ENCODE measurements at places on chromosomes 5 and 9. TPM values are rescaled to one million over a fixed set of nuclear protein-coding genes. Genes with fewer than 3 reads are reported as not detected.

- no peak for DNase-seq
Measured at GRCh38 chr5:4907571-4907970, 232.6 kb upstream of the ADAMTS16 start.

- DNase-seq: no peak
Measured at GRCh38 chr9:92661127-92661526, 8.8 kb downstream of the IPPK start.

DNA sequence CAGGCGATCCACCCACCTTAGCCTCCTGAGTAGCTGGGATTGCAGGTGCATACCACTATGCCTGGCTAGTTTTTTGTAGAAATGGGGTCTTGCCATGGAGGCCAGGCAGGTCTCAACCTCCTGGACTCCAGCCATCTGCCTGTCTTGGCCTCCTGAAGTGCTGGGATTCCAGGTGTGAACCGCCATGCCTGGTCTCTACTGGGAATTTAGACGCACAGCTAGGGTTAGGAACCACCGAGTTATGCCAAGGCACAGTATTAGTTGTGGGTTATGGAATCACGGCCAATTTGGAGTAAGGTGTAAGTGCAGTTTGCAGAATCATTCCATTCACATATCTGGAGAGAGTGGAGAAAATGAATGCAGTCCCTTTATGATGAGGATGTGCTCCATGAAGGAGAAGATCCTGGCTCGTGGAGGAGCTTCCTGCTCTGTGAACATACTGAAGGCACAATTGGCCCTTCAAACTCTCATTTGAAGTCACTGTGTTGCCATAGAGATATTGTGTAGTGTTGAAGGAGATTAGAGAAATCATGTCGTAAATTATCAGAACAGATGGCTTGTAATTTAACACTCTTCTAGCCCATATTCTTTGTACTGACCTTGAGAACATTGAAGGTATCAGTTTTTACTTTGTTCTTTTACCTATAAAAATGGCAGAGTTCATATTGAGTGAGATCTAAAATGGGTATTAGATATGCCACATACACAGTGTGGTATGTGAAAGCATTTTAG is 18.8 kb downstream of the TRIO start:
- no peak for DNase-seq

DNA sequence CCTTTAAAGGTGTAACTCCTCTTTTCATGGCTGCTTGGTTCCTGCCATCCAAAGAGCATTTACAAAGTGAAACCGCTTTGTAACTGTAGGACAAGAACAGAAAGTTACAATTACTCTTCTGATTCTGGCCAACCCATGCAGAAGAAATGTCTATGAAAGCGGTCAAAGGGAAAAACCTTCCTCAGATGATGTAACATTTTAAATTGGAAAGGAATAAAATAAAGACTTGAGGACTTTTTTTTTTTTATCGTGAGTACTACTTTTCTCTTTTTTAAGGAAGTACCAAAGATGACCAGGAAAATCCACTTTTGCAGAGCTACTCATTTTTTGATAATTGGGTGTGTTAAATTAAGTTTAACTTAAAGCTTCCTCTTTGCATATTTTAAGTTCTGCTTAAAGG is 13.0 kb upstream of the C9orf72 start:
- DNase-seq: no peak

DNA sequence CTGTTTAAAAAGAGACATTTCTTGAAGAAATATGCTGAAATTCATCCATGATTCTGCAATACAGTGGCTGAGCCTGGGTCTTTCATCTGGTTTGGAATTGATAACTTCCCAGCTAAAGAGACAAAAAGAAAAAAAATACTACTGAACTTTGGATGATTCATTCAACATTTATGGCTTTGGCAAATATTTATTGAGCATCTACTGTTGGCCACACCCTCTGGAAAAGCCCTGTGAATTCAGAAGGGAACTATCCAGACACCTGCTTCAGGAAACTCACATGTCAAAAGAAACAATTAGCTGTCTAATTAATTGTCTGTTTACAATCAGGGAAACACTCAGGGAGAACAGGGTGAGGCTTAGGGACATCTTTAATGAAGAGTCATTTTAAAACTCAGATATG is 17.8 kb upstream of the ZNF622 start:
- no peak for DNase-seq

Gene TYRP1
- total RNA-seq: 1.9 TPM

Gene PDE8B
- 1.4 TPM for total RNA-seq
